ENCODE measurements at places on chromosomes 16 and 17.
A peak's percentile ranks its signal among the peaks of the same experiment; 100 is the strongest.

GRCh38 chr16:46976550-46976949 lies 3.1 kb upstream of the DNAJA2 start:
- DNase-seq, result no peak

DNA sequence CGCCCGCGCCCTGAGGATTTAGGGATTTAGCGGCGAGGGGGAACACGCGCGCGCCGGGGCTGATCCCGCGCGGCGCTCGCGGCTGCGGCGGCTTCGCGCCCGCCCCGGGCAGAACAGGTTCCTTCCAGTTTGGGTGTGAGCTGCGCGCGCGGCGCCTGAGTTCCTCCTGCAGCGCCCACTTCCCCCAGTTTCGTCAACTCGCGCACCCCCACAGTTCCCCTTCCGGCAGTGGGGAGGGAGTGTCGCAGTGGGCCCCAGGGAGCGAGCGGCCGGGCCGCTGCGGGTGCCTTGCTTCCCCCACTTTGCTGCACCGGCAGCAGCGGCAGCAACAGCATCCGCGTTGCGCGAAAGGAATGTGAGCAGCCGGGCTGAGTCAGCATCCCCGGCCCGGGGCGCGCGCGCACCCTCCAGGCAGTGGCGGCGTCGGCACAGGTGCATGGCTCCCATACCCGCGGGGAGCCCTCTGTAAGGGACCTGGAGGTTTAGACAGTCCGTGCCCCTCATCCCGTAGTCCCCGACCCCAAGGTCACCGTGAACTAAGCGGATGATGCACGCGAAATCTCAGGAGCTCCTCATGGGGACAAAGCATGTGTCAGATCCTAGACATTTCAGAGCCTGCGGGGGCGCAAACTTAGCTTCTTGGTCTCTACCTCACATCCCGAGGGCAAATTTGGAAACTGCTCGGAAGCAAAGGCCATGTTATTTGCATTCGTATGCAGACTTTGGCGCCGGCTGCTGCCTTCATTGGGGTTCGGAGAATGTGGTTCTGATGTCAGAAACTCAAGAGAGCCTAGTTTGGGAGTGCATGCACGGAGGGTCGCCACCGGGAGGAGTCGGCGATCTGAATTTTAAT lies 767 bp downstream of the ARSG start:
- peak; percentile 45 for DNase-seq

DNA sequence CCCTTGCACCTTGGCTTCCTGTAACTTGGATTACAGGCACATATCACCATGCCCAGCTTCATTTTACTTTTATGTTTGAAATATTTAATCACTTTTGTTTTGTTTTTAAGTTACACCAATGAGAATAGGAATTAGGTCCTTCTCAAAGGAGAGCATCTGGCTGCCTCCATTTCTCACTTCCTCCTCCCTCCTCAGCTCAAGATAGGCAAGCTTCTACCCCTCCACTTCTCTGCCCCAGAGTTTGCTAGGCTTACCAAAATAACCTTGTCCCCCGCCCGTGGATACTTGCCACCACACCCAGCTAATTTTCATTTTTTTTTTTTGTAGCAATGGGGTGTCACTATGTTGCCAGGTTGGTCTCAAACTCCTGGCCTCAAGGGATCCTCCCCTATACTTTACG lies 17.9 kb downstream of the GABARAPL2 start:
- no peak for DNase-seq

DNA sequence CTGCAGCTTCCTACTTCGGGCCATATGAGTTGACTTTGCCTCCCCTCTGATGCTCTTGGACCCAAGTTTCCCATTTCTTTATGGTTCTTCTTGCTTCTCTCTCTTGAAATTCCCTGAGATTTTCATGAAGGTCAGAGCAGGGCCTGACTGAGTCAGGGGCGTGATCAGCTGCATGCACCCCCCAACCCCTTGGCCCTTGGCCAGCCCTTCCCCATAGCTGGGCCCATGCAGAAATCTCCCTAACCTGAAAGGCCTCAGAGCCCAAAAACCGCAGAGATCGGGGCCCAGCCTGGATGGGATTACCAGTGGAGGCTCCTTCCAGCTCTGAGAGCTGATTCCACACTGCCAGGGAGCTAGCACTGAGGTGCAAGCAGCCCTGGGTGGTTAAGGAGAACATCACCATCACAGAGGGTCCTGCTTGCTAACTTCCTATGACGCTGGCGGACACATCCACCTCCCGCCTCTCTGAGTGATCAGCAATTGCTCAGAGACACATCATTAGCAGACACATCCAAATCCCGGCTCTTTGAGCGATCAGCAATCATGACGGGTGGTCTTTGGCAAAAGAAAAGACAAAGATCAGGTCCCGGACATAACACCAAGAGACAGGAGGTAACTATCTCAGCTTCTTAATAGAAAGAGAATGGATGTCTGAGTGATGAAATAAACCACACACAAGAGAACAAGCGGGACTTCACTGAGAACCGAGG lies 161.5 kb downstream of the C16orf78 start:
- DNase-seq, result no peak

DNA sequence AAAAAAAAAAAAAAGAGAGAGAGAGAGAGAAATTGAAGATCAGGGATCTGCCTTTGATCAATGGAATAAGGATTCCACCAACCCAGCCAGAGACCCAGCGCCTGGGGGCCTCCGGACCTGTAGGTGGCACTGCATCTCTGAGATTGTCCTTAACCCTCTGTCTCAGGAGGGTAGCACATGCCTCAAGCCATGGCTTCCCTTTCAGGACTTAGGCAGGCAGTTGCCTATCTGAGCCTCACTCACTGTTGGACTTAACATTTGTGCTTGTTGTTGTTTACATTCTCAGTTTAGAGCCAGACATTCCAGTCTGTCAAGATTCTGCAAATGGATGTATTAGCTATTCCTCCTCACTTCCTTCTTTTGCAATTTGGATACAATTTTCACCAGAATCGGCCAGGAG lies 5.1 kb upstream of the SCNN1B start:
- DNase-seq, result no peak

DNA sequence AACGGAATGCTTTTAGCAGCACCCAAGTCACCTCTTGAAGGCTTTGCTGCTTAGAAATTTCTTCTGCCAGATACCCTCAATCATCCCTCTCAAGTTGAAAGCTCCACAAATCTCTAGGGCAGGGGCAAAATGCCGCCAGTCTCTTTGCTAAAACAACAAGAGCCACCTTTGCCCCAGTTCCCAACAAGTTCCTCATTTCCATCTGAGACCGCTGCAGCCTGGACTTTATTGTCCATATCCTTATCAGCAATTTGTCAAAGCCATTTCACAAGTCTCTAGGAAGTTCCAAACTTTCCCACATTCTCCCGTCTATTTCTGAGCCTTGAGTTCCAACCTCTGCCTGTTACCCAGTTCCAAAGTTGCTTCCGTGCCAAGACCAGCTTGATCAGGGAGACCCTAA lies 27.4 kb downstream of the TMC6 start:
- no peak for DNase-seq

DNA sequence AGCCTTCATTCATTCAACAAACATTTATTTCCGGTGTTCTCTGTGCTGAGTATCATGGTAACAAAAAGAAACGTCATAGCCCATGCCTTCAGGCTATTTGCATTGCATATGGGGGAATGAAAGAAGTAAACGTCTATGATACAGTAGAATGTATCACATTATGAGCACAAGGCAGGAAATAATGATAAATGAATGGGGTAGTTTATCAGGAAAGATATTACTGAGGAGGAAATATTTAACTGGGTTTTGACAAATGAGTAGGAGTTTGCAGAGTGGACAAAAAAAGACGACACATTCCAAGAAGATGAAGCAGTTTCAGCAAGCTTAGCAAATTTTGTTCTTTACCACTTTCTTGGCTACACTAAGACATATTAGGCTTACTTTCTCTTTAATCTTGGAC lies 1.3 kb upstream of the KRTAP4-7 start:
- DNase-seq, result no peak

GRCh38 chr16:15913046-15913698 lies 24.8 kb upstream of the CEP20 start:
- DNase-seq, result no peak

DNA sequence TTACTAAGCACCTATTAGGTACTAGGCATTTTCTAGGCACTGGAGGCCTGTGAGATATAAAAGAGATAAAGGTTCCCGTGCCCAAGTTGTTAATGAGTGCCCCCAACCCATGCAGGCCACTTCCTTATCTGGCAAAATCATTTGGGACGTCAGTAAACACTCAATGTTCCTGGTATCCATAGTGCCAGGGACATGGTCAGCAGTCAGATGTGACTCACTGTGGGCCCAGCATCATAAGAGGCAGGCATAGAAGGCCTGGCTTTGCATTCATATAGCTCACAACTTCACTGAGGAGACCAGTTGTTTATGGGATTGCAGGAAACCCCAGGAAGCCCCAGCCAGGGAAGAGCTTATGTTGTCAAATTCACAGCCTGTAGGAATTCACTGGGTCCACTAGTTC lies 81.1 kb downstream of the MRC2 start:
- no peak for DNase-seq

DNA sequence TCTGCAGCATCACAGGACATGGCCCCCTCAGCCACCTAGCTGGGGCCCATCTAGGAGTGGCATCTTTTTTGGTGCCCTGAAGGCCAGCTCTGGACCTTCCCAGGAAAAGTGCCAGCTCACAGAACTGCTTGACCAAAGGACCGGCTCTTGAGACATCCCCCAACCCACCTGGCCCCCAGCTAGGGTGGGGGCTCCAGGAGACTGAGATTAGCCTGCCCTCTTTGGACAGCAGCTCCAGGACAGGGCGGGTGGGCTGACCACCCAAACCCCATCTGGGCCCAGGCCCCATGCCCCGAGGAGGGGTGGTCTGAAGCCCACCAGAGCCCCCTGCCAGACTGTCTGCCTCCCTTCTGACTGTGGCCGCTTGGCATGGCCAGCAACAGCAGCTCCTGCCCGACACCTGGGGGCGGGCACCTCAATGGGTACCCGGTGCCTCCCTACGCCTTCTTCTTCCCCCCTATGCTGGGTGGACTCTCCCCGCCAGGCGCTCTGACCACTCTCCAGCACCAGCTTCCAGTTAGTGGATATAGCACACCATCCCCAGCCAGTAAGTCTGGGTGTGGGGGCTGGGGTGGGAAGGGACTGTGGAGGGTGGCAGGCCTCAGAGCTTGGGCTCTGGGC lies 22.0 kb downstream of the RARA start:
- DNase-seq, result no peak

GRCh38 chr16:62968-63391 lies 9.4 kb downstream of the SNRNP25 start:
- DNase-seq, result no peak

DNA sequence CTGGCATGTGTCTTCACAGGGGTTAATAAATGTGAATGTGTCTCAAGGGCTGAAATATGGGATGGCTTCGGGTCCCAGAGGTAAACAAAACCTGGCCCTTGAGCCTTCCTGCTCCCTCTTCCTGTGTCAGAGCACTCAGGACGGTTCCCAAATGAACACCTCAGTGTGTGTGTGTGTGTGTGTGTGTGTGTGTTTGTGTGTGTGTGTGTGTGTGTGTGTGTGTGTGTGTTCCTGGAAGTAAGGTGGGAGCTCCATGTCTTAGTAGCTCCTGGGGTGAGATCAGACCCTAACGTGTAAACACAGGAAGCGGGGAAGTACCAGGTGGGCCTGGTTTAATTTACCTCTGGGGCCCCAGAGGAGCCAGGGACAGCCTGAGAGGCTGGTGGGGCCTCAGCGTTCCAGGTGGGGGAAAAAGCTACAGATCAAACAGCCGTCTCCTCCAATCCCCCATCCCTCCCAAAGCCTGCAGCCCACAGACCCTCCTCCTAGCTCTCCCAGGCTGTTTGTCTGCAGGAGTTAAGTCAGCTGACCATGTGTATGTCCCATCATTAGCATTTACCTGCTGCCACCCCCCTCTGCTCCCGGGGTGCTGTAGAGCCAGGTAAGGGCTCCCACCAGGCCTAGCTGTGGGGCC lies 6.1 kb downstream of the KIF19 start:
- DNase-seq, result no peak

- DNase-seq, result no peak
Observed at GRCh38 chr17:75642182-75642783, 9.0 kb downstream of the SMIM5 start.

DNA sequence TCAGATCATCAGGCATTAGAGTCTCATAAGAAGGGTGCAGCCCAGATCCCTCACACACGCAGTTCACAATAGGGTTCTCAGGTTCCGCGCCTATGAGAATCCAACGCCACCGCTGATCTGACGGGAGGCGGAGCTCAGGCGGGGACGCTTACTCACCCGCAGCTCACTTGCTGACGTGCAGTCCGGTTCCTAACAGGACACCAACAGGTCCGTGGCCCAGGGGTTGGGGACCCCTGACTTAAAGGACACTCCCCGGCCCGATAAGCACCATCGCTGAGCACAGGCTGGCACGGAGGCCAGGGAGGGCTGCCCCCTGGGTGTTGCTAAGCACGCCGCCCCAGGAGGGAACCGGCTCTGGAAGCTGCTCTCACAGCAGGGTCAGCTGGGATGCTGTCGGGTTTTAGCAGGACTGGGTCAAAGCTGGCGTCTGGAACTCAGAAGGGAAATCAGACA lies 30.1 kb upstream of the BAHCC1 start:
- peak; percentile 40 for DNase-seq

- no peak for DNase-seq
Observed at GRCh38 chr17:17624741-17625140, 33.2 kb upstream of the PEMT start.

- DNase-seq, result no peak
Observed at GRCh38 chr16:81651758-81652718, 127.1 kb upstream of the PLCG2 start.

- DNase-seq, result no peak
Observed at GRCh38 chr17:39237586-39237985, 11.8 kb upstream of the STAC2 start.

- no peak for DNase-seq
Observed at GRCh38 chr17:18944646-18945045, 7.3 kb upstream of the SLC5A10 start.

GRCh38 chr17:66904760-66905624 lies 59.5 kb upstream of the CACNG4 start:
- DNase-seq, result no peak
